ENCODE measurements at places on chromosomes 12 and 14.

DNA sequence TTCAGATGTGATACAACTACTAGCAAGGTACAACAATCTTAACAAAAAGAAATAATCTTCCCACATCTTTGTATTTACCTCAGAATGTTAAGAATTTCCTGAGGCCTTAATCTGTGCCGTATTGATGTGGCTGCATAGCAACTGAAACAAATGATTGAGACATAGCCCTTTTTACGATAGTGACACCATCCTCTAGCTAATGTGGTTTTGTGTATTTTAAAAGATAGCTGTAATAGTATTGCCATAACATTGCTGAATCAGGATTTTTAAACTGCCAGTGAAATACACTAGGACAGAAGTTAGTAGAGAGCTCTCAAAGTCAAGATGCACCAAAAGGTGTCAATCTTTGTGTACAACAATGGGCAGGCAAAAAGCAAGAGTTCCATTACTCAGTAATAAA, 11.9 kb downstream of the NPAS3 start:
- no peak for DNase-seq

- no peak for DNase-seq
Observed at GRCh38 chr14:20811986-20812975, 9.6 kb upstream of the RNASE1 start.

DNA sequence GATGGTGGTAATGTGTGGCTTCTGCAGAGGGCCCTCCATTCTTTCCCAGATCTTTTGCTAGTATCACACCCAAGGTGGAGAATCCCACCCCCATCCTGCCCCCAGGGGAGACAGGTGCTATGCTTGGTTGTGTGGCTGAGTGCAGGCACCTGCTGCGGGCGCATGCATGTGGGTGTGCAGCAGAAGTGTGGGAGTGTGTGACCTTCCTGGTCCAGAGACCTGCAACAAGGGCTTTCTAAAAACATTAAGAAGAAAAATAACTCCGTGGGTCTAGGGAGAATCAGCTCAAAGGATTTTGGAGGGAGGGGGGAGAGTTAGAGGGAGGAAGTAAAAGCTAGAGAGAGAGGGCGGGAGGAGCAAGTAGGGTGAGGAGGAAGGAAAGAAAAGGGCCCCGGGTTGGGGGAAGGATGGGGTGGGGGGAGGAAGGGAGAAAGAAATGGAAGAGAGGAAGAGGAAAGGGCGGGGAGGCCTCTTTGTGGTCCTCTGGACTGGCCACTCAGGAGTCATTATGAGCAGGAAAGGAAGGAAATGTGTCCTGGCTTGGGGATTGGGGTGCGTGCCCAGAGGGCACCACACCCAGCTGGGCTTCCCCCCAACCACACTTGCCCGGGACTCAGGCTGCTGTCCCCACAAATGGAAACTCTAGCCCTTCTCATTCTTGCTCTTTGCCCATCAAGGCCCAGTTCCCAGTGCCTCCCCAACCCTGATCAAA, 3.1 kb upstream of the FIGNL2 start:
- DNase-seq = no peak

DNA sequence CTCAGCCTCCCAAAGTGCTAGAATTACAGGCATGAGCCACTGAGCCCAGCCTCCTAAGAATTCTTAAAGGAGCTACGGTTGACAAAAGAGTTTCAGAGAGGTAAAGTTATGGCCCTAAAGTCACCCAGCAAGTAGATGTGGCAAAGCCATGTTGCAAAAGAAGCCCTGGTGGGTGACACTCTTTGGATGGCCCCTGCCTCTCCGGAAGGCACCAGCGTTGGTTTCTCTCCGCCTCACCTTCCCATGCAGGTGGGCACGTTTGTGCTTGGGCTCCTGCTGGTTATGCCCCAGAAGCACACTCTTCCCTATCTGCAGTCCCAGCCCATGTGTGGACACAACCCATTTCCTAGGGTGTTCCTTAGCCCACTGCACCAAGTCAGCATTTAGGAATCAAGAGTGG, 9.5 kb upstream of the SERPINA3 start:
- DNase-seq = no peak

DNA sequence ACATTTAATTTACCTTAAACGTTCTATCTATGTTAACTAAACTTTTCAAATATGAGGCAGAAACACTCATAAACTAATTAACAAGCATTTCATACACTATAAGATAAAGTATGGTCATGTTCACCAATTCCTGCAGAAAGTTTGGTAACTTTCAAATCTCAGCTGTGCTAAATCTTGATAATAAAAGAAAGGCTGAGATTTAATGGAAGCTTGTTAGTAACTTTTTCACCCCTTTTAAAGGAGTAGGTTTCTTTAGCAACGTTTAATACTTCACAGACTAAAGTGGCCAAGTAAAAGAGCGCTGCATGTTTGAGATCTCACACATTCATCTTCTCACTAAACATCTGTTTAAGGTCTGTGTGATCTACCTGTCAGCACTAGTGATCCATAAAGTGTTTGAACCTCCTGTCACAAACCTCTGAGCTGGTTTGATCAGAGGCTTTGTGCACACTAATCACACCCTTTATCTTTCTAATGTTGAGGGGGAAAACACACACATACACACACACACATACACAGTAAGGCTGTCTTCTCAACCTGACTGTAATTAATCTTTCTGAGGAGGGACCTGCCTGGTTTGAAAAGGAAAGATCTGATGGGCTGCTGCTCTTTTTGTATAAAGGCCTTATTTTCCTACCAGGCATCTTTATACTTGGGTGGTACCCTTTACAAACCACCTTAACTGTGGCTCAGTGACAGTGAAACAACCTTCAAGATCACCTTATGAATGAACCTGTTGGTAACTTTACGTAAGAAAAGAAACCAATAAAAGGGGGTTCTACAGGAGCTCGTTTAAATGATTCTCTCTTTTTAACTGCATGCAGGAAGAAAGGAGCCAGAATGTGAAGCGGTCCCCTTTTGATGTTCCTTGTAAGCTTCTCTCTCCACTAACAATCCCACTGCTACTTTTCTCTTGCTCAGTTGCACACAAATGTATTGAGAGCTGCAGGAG, 244.2 kb downstream of the SOX5 start:
- no peak for DNase-seq

DNA sequence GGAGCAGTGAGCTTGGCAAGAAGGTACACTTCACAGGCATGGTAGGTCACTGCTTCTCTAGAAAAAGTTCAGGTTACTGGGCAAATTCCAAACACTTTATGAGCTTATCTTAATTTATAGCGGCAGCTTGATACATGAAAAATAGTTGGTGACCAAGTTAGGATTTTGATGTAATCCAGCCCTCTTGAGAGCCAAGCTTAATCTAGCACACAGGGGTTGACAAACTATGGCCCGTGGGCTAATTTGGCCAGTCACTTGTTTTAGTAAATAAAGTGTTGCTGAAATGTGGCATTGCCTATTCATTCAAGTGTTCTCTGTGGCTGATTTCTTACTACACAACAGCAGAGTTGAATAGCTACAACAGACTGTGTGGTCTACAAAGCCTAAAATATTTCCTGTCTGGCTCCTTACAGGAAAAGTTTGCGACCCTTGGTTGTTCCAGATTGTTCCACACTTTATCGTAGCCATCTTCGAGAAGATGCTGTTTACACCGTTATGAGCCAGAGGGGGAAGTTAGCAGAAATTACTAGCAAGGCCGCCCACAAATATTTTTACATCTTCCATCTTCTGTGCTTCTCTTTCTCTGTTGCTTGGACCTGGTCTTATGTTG, 120.9 kb downstream of the DAAM1 start:
- DNase-seq = no peak

GRCh38 chr12:51820526-51821439, 27.7 kb downstream of the FIGNL2 start:
- peak; percentile 53 for DNase-seq

- DNase-seq = no peak
Observed at GRCh38 chr14:95516554-95517181, at the start of gene SYNE3. Gene SYNE3 (minus strand): TSS chr14:95516650. CDS start chr14:95475821, 40,829 bp downstream.

- peak; percentile 64 for DNase-seq
Observed at GRCh38 chr12:22459838-22460490, 84.4 kb downstream of the C2CD5 start.

DNA sequence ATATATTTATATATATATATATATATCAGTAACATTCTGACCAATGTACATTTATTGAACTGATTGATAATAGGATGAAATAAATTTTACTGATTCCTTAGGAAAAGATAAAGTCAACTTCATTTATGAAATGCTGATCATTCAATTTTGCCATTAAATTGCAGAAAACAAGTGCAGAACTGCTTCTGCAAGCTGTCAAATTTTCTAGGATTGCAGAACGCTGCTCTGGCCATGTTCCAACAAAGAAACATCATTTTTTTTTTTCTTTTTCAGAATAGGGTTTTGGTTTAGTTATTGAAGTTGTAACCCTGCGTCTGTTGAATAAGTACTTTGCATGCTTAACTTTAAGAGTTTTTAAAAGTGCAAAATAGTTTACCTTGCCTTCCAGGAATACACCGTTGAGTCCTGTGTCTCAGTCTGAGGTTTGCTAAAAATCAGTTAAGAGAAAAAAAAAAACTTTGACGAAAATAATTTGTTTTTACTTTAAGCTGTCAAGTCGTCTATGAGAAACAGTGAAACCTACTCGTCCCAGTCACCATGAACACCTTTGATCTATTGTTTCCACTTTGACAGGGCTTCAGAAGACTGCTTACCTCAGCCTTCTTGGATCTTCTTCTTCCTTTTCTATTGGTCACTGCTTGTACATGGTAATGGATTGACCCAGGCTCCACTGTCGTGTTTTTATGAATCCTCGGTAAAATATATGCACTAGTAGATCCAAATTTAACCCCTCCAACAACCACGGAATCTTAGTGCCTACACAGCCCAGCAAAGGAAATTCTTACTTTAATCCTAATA, at the start of gene KERA:
Gene KERA (minus strand): TSS at position 657 of the 798 bp plus-strand sequence. CDS start 1,743 bp downstream, outside the sequence.
- DNase-seq = no peak

- DNase-seq = peak; percentile 26
Observed at GRCh38 chr12:64680235-64680634, 69.9 kb downstream of the RASSF3 start.

Data from SW 1271 (cell line).